Activated CD4-positive, alpha-beta T cell treated with anti-CD3 and anti-CD28 coated beads for 36 hours (primary cell): ENCODE measurements at places on chromosomes 7 and 10.

DNA sequence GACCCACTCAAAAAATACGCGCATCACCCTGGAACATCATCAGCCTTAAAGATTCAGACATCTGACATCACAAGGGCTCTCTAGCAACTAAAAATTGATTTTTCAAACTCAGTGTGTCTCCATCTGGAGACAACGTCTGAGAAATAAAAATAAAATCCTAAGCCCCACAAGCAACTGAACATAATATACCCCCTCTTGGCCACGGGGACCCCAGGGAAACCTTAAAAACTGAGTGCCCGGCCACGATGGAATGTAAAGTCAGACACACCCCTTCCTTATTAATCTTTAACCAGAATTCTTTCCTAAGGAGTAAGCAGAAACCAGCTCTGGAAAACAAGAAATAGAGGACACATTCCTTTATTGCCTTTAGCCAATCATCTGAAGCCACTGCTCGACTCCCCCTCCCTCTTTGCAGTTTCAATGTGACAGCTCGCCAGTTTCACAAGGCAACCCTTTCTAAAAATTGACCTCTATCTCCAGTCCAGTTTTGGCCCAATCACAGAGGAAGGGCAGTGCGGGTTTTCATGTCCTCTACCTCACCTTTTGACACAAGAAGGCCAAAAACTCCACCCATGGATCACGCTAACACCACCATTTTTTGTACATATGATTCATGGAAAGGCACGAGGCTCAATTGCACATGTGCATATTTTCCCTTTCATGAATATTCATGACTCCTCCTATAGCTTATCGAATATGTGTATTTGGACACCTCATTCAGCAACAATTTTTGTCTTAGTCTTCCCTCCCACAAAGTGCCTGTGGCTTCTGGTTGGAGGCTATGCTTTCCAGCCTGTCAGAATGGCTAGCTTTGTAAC is 24.2 kb downstream of the IFIT3 start:
- no peak overlapping the region for H3K4me3 ChIP-seq
- H3K27ac ChIP-seq = no peak overlapping the region
- H3K36me3 ChIP-seq = peaks cover 2% of the 10 kb centered on the region
- peaks cover 28% of the 10 kb centered on the region for H3K4me1 ChIP-seq

DNA sequence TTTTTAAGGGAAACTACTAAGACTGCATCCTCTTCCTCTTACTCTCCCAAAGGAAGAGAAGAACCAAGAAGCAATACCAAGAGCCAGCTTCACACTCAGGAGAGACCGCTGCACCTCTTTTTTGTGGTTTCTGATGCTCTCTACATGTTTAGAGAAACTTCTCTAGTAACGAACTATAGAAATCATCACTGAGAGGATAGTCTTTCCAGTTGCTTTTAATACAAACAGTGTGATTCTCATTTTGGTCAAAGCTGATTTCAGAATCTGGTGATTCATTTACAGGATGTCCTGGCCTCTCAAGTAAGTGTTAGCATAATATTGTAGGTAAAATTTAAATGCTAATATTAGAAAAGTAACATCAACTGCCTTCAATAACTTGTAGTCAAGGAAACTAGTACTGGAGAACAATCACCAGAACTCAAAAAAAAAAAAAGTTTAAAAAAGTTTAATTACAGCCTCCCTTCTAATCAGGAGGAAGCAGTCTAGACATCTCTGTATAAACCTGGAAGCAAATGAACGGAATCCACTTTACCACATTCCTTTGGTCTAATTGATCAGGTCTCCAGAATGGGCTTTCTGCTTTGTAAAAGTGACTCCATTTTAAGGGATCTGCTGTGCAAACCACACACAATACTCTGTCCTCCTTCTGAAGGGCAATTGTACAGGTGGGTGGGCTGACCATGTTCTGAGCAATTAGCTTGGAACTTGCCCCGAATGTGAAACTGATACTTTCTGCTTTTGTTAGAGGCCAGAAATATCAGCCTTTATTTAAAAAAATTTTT is 3.0 kb downstream of the LAMB1 start:
- no peaks in the 10 kb centered on the region for H3K36me3 ChIP-seq
- H3K27ac ChIP-seq = no peak overlapping the region
- H3K27me3 ChIP-seq = peaks cover 42% of the 10 kb centered on the region
- no peak for DNase-seq
- H3K4me3 ChIP-seq = no peak overlapping the region

GRCh38 chr10:73848821-73849489 is 25.4 kb downstream of the CAMK2G start:
- peak overlapping the region; percentile 85 for H3K27ac ChIP-seq
- no peaks in the 10 kb centered on the region for H3K27me3 ChIP-seq
- DNase-seq = peak; percentile 95
- peaks cover 16% of the 10 kb centered on the region for H3K36me3 ChIP-seq

- DNase-seq = no peak
- no peak overlapping the region for H3K27ac ChIP-seq
- no peaks in the 10 kb centered on the region for H3K4me1 ChIP-seq
- no peaks in the 10 kb centered on the region for H3K36me3 ChIP-seq
- H3K4me3 ChIP-seq = no peak overlapping the region
Measured at GRCh38 chr10:107942826-107943225, 778.3 kb upstream of the SORCS1 start.

DNA sequence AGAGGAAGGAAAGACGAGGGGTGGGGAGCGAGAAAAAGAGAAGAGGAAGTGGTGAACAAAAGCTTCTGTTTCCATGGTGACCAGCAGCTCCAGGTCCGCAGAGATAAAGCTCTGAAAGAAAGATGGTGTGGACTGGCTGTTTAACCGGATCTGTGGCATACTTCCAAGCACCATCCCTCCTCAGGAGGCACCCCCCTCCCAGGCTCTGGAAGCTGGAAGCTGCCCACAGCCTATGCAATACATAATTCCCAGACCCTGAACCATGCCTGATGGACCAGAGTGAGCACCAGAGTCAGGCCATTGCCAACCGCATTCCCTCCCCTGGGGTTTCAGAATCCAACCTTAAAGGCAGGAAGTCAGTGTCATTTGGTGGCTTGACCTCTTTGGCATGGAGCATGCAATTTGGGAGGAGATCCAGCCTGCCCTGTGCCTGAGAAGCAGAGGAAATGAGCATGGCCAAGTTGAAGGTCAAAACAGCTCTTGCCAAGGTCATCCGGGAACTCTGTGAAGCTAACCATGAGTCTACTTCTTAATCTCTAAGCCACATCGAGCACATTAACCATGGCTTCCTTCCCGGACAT is 22.2 kb upstream of the CPXM2 start:
- H3K27me3 ChIP-seq = peaks cover 36% of the 10 kb centered on the region
- no peaks in the 10 kb centered on the region for H3K4me1 ChIP-seq
- no peak overlapping the region for H3K27ac ChIP-seq
- H3K4me3 ChIP-seq = no peak overlapping the region

DNA sequence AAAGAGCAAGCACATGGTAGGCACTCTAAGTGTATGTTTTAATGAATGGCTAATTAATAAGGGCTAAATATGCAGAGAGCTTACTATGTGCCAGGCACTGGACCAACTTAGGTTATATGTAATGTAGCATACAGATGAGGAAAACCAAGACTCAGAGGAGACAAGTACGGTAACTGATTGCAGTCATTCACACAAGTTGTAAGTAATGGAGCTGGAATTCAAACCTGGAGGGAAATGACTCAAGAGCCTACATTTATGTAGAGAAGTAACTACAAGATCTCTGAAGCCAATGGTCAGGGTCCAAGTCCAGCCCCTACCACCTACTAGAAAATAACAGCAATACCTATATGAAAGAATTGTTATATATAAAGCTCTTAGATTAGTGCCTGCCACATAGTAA is 97.3 kb upstream of the KCNIP2 start:
- no peak overlapping the region for H3K27ac ChIP-seq
- H3K36me3 ChIP-seq = peaks cover 17% of the 10 kb centered on the region
- no peak for DNase-seq
- H3K4me1 ChIP-seq = peaks cover 6% of the 10 kb centered on the region
- no peak overlapping the region for H3K4me3 ChIP-seq

- peaks cover 97% of the 10 kb centered on the region for H3K36me3 ChIP-seq
- no peaks in the 10 kb centered on the region for H3K27me3 ChIP-seq
- no peak for DNase-seq
- H3K27ac ChIP-seq = peak overlapping the region; percentile 79
- peak overlapping the region; percentile 10 for H3K4me3 ChIP-seq
Measured at GRCh38 chr7:130899071-130899560, 165.1 kb upstream of the KLF14 start.

DNA sequence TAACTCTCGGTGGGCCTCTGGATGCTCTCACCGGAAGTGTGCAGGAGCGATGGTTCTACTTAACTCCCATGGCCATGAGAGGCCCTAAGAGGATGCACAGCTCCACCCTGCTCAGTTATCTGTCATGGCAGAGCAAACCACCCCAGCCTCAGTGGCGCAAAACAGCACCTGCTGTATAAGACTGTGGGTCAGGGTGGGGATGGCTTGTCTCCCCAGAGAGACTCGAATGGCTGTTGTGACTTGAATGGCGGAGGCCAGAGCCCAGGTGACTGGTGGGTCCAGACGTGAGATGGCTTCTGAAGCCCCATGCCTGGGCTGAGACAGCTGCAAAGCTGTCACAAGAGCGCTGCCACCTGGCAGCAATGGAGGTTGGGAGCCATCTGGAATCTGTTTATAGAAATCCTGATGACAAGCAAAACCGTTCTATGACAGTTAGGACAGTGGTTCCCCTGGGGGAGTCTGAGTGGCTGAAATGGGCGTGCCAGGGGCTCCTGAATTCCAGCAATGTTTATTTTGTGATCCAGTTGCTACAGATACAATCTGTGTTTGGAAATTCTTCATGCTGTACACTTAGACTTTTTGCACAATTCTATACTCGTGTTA is 490.5 kb downstream of the TCERG1L start:
- no peaks in the 10 kb centered on the region for H3K36me3 ChIP-seq
- no peaks in the 10 kb centered on the region for H3K4me1 ChIP-seq
- peaks cover 4% of the 10 kb centered on the region for H3K27me3 ChIP-seq
- H3K27ac ChIP-seq = no peak overlapping the region

- peaks cover 38% of the 10 kb centered on the region for H3K36me3 ChIP-seq
- no peaks in the 10 kb centered on the region for H3K27me3 ChIP-seq
- H3K27ac ChIP-seq = no peak overlapping the region
- peaks cover 2% of the 10 kb centered on the region for H3K4me1 ChIP-seq
- DNase-seq = no peak
- no peak overlapping the region for H3K4me3 ChIP-seq
Measured at GRCh38 chr10:21827308-21827707, 176.2 kb downstream of the DNAJC1 start.

- H3K4me1 ChIP-seq = peaks cover 8% of the 10 kb centered on the region
- no peak for DNase-seq
- H3K27ac ChIP-seq = no peak overlapping the region
- no peak overlapping the region for H3K4me3 ChIP-seq
- H3K27me3 ChIP-seq = peaks cover 15% of the 10 kb centered on the region
Measured at GRCh38 chr10:98469001-98469931, 22.5 kb upstream of the HPS1 start.

GRCh38 chr10:48684792-48685623 is at the start of gene WDFY4:
TSS of gene WDFY4 (plus strand) at chr10:48684873. CDS start at chr10:48709733, 24,860 bp downstream.
- no peaks in the 10 kb centered on the region for H3K4me1 ChIP-seq
- no peaks in the 10 kb centered on the region for H3K36me3 ChIP-seq
- no peak within 1 kb of the TSS for H3K4me3 ChIP-seq
- H3K27me3 ChIP-seq = peaks cover 3% of the 10 kb centered on the region

DNA sequence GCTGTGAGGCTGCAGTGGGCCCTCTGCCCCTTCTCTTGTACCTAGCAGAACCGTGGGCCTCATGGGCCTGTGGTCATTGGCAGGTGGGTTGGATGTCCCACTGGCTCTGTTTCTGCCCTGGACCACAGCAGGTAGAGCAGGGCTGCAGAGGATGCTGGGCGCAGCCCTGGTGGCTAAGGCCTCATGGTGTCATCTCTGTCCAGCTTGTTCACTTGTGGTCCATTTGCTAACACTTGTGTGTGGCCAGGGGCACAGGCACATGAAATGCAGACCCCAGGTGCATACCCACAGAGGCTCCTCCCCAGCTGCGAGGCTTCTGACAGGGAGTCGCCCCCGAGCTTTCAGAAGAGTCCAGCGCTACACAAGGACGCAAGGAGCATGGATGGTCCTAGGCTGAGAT is 22.4 kb upstream of the TBRG4 start:
- peaks cover 8% of the 10 kb centered on the region for H3K4me1 ChIP-seq
- H3K27ac ChIP-seq = peak overlapping the region; percentile 10
- H3K36me3 ChIP-seq = no peaks in the 10 kb centered on the region
- no peak overlapping the region for H3K4me3 ChIP-seq
- no peak for DNase-seq

DNA sequence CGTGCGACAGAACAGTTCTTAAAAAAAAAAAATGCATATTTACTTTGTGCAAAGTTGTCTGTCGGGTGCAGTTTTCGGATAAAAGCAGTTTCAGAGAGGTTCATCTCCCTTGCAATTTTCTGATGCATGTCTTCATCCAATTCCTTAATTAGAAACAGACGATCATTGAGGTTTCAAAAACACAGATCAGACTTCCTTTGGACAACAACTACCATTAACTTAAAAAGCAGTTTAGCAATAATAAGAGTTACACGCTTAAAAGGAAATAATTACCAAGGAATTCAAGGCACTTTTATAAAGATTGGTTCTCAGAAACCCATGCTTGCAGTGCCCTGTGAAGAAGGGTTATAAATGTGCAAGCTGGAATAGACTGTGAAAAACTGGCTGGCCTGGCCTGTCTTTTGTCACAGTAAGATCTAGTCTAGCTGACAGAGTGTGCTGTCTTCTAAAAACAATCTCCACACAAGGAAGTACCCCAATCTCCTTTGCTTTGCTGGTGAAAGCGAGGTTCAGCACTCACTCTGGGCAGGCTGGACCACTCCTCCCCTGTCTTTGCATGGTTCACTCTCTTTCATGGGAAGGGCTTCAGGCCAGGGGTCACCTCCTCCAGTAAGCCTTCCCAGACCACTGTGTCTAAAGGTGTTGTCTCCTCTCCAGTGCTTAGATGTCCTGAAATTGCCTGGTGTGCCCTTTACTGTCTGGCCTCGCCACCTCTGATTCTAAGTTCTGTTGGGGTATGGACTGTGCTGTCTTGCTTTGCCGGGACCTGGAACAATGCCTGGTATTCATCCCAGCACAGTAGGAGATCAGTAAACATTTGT is 34.8 kb upstream of the HNRNPH3 start:
- H3K27ac ChIP-seq = no peak overlapping the region
- H3K36me3 ChIP-seq = no peaks in the 10 kb centered on the region
- no peak for DNase-seq
- no peak overlapping the region for H3K4me3 ChIP-seq

DNA sequence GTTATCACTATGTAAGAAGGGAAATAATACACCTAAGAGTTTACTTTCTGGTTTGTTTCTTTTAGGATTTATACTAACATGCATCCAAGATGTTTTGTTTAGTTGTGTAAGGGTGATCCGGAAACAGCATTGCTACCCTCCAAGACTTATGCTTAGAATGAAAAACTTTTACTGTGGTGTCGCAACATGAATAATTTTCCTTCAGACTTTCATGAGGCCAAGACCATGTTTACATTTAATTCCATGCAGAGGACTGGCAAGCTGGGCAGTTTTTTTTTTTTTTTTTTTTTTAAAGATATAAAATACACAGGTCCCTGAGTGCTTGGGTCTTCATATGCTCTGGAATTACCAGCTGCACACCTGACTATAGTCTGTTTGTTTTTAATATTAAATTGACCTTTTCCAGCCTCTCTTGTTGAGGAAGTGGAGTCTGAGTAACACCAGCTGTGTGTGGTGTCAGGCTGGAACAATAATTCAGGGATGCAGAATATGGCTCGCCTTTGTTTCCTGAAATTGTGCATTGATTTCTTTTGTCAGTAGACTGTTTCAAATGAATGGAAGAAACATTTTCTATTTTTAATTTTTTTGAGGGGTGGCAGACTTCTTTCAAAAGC is 81.7 kb downstream of the ST7 start:
- H3K4me3 ChIP-seq = no peak overlapping the region
- no peaks in the 10 kb centered on the region for H3K27me3 ChIP-seq
- H3K36me3 ChIP-seq = no peaks in the 10 kb centered on the region
- H3K4me1 ChIP-seq = no peaks in the 10 kb centered on the region
- H3K27ac ChIP-seq = no peak overlapping the region

- H3K4me1 ChIP-seq = no peaks in the 10 kb centered on the region
- H3K36me3 ChIP-seq = no peaks in the 10 kb centered on the region
- no peak for DNase-seq
- H3K27me3 ChIP-seq = peaks cover 2% of the 10 kb centered on the region
- no peak overlapping the region for H3K27ac ChIP-seq
Measured at GRCh38 chr10:128512767-128513166, 386.5 kb upstream of the MKI67 start.
